Thoracic aorta (tissue), 2 donors: ENCODE measurements at places on chromosomes 2 and 18. TPM values are rescaled to one million over a fixed set of nuclear protein-coding genes. Genes with fewer than 3 reads are reported as not detected.

The OSBPL6 gene
- 4.6 TPM for total RNA-seq

DNA sequence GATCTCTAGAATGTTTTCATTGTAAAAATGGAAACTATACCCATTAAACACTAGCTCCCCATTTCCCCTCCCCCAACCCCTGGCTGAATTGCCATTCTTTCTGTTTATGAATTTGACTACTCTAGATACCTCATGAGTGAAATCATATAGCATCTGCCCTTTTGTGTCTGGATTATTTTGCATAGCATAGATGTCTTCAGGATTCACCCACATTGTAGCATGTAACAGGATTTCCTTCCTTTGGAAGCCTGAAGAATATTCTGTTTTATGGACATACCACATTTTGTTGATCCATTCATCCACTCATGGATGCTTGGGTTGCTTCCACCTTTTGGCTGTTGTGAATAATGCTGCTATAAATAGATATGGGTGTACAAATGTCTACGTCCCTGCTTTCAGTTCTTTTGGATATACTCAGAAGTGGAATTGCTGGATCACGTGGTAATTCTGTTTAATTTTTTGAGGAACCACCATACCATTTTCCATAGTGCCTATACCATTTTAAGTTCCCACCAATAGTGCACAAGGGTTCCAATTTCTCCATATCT is 7.7 kb upstream of the ASB1 start:
- no peaks in the 10 kb centered on the region for H3K27me3 ChIP-seq
- H3K27ac ChIP-seq, result no peak overlapping the region
- no peak overlapping the region for H3K4me3 ChIP-seq
- peaks cover 37% of the 10 kb centered on the region for H3K4me1 ChIP-seq
- H3K36me3 ChIP-seq, result no peaks in the 10 kb centered on the region

The SERPINB4 gene
- total RNA-seq, result not detected

The LIMS1 gene
- total RNA-seq, result 171 TPM
